ENCODE measurements at places on chromosomes 12 and 14.

GRCh38 chr14:53537422-53538315, 384.5 kb upstream of the DDHD1 start:
- no peak for DNase-seq

GRCh38 chr12:119412811-119413794, 78.6 kb downstream of the CCDC60 start:
- DNase-seq = peak; percentile 45

DNA sequence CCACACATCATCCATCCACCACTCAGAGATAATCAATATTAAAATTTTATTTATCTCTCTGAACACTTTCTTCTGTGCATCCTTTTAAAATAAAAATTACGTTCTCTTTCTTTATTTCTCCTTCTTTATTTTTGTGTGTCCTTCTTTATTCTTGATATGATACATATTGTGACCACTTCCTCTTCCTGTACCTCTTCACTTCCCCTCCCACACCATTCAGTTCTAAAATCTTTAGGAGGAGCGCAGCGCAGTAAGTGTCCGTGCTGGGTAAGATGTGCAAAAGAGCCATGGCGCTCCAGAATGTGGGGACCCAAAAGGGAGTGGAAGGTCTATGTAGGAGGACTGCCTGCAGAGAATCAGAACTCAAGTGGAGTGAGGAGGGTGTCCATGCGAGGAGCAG, 256.7 kb downstream of the ITPR2 start:
- no peak for DNase-seq

DNA sequence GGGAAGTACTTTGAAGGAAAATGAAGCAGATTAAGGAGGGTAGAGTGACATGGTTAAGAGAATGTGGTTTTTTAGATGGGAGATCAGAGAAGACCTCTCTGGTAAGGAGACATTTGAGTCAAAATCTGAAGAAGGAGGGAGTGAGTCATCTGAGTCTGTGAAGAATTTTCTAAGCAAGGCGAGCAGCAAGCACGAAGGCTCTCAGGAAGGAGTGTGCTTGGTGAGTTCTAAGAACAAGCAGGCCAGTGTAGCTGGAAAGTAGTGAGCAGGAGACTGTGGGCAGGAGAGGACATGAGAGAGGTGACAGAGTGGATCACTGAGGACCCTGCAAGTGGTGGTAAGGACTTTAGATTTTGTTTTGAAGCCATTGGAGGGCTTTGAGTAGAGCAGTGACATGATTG, 76.3 kb upstream of the FUT8 start:
- peak; percentile 45 for DNase-seq

GRCh38 chr14:69059658-69060623, 80.8 kb upstream of the ACTN1 start:
- DNase-seq = no peak

DNA sequence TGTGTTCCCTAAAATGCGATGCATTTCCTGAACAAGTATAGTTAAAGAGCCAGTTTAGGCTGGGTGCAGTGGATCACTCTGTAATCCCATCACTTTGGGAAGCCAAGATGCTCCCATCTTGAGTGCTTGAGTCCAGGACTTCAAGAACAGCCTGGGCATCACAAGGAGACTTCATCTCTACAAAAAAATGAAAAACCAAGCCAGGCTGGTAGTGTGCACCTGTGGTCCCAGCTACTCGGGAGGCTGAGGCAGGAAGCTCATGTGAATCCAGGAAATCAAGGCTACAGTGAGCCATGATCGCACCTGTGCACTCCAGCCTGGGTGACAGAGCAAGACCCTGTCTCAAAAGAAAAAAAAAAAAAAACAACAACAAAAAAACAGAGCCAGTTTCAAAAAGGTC, 26.3 kb downstream of the HECTD1 start:
- no peak for DNase-seq

DNA sequence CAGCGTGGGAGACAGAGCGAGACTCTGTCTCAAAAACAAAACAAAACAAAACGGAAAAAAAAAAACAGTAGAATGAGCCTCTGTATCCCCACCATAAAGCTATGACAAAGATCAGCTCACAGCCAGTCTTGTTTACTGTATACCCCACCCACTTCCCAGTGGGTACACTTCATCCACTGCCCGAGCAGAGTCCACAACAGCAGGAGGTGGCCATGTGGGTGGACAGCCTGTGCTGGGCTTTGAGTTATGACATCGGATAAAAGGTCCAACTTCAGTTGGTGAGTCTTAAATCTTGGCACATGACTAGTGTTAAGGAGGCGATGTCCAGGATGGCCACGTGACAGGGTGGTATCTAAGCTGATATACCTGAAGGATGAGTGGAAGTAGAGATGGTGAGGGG, 34.8 kb upstream of the MAPKAPK5 start:
- DNase-seq = no peak

DNA sequence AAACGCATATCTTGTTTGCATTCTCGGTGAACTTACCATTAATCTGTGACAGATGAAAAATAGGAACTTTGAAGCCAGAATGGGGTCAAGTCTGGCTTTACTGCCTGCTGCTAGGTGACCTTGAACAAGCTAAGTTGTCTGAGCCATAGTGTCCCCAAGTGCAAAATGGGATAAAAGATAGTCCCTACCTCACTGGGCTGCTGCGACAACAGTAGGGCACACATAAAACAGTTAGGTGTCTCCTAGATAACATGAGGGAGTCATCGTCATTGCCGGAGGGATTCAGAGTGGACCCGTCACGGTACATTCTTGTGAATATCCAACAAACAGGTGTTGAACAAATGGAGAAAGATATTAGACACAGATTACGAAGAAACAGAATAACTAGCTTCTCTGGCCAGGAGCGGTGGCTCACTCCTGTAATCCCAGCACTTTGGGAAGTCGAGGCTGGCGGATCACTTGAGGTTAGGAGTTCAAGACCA, 71.2 kb downstream of the NINJ2 start:
- DNase-seq = no peak

GRCh38 chr14:33668066-33668465, 282.8 kb downstream of the EGLN3 start:
- DNase-seq = no peak

DNA sequence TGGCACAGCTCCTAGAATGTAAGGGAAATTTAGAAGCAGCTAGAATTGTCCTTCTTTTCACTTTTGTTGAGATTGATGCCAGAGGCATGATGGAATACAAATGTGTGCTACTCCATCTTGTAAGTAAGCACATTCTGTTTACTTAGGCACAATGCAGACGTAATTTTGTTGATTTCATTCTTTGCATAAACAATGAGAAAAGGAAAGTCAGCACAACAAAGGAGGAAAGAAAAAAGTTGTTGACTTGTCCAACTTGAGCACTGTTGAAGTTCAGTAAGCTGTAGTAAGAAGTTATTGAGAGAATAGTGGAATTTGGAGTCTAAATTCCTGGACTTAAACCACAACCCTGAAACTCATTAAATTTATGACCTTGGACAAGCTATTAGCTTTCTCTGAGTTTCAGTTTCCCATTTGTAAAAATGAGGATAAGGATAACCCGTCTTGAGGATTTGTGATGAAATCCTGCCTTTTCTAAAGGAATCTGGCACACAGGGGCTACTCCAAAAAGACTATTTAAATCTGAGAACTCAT, 19.4 kb upstream of the CNTN1 start:
- no peak for DNase-seq

DNA sequence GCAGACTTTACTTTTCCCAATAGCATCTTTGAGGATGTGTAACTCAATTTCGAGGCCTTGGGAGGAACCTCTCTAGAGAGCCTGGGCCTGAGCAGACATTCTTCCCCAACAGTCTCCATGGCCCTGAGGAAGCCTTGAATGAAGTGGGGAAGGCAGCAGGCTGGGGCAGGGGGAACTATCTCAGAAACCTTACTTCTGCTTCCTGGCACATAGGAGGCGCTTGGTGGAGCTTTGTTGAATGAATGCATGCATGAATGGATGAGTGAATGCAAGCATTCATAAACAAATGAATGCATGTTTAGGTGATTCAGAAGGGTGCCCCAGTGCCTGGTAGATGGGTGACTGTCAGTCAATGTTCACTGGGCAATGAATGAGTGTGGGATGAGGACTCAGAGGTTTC, 58.3 kb downstream of the GALNT16 start:
- no peak for DNase-seq

- no peak for DNase-seq
These were observed 24.2 kb downstream of the TRIM9 start for GRCh38 chr14:51070726-51071125.

GRCh38 chr14:105627701-105628100, 101.3 kb downstream of the TMEM121 start:
- no peak for DNase-seq

GRCh38 chr12:129325566-129325965, 472.3 kb downstream of the GLT1D1 start:
- no peak for DNase-seq

DNA sequence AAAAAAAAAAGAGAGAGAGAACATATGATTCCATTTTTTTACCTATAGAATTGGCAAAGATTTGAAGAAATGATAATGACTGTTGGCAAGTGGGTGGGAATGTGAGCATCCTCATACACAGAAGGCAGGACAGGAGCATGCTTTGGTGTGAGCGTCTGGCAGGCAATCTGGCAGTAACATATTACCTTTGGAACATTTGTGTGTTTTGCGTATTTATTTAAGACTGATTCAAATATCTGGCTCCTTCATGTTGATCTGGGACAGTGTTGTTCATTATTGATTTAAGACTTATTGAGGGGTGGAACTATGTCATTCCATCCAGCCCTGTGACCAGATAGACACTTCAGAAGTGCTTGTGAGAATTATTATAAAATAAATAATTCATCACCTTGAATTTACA, 53.1 kb downstream of the PPP1R36 start:
- DNase-seq = no peak

- DNase-seq = no peak
These were observed 6.1 kb downstream of the NEK9 start for GRCh38 chr14:75120541-75121291.

GRCh38 chr12:7193674-7194073, 4.2 kb downstream of the PEX5 start:
- no peak for DNase-seq

- DNase-seq = no peak
These were observed 62.4 kb downstream of the PPM1A start for GRCh38 chr14:60311417-60311816.

DNA sequence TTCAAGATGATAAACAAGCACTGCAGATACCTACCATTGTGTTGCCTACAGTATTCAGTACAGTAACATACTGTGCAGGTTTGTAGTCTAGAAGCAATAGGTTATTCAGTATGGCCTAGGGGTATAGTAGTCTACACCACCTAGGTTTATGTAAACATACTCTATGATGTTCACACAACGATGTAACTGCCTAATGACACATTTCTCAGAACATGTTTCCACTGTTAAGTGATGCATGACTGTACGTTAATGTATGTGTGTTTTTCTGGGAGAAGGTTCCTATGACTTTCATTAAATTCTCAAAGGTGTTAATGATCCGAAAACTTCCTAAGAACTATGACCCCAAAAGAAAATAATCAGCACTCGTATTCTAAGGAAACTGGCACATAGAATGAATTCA, 20.9 kb upstream of the CALM1 start:
- DNase-seq = no peak

DNA sequence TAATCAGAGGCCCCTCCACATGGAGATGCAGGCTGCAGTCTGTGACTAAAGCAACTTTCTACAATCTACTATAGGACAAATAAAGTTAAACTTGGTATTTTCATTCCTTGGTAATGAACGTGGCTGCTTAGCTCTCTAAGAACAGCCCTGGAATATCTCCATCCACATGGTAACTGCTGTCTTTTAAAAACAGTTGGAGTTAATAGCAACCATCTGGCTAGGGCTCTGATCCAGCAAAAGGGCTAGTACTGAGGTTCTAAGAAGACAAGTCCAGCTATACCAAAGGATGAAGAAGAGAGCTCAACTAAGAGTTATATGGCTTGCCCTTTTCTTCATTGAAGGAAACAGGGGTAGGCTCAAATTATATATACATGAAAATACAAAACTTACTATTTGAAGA, 920.1 kb downstream of the FLRT2 start:
- DNase-seq = no peak

- peak; percentile 78 for DNase-seq
These were observed 12.9 kb downstream of the SPRYD3 start for GRCh38 chr12:53065975-53066931.

DNA sequence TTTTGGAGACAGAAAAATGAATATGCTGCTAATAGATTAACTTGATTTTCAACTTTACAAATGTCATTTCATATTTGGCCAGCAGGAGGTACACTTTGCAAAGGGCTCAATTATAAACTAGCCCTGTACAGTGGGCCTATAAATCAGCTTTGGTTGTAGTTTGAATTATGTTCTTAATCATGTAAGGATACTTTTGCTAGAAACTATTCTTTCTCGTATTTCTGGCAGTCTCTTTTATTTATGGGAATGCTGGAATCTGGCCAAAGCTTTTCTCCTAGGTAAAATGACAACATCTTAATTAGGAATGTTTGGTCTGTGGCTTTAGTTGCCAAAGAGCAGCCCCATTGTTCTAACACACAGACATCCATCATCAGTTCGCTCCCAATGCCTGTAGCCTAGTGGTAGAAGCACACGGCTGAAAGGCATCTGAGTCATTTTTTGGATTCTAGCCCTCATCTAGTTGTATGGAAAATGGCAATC, 1322.3 kb upstream of the SEL1L start:
- no peak for DNase-seq

DNA sequence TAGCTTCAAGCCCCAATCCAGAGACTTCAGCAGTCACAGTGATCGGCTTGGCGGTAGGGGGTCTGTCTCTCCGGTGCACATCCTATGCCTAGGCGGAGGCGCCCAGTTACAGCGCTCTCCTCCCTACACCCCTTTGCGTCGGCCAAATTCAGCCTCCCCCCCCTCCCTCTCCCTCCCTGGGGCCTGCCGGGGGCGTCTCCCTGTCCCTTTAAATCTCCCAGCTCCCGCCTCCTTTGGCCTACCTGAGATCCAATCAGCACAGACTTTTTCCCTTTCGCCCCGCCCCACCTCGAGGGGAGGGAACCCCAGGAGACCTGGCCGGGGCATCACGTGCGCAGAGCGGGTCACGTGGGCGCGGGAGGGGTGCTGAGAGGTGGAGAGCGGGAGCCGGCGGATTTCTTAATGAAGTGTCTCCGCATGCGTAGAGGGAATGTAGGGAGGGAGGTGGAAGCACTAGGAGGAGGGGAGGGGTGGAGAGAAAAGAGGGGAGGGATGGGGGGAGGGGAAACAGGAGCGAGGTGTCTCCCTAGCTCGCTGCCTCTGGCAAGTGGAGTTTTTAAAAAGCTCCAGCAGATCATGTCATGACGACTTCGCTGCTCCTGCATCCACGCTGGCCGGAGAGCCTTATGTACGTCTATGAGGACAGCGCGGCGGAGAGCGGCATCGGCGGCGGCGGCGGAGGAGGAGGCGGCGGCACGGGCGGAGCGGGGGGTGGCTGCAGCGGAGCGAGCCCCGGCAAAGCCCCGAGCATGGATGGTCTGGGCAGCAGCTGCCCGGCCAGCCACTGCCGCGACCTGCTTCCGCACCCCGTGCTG, at the start of gene HOXC13:
Gene HOXC13 (plus strand): TSS at position 506 of the 815 bp plus-strand sequence. CDS start 76 bp downstream, at position 582.
- peak; percentile 53 for DNase-seq

DNA sequence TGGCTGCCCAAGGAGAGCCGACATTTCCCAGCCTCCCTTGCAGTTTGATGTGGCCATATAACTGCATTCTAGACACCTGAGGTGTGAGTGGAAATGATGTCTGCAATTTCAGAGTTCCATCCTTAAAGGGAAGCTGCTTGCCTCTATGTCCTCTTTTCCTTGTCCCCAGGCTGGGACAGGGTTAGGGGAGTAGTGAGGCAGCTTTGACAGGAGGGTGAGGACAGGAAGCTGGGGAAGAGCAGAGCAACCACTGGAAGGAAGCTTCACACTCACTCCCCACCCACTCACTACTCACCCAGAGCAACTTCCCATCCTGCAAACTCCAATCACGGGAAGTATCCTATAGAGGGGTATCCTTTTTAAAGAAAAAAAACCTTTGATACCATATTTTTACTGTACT, 28.9 kb upstream of the LTA4H start:
- no peak for DNase-seq
